ENCODE measurements at places on chromosomes 6 and 20. TPM values are rescaled to one million over a fixed set of nuclear protein-coding genes. Genes with fewer than 3 reads are reported as not detected.

DNA sequence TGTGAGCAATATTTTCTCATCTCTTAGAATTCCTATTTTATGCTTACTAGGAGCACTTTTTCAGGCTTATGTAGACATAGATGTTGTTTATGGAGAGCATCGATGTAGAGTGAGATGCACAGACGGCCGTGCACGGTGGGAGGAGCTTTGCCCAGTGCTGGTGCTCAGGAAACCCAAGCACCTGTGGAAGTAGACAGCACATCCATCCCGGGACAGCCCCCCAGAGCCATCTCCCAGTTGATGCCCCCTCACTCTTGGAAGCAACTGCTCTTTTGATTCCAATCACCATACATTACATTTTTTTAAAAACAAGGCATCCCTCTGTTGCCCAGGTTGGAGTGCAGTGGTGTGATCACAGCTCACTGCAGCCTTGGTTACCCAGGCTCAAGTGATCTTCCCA is 143.7 kb downstream of the SMOC2 start:
- no peak for DNase-seq

The KCNG1 gene
- 26.5 TPM for total RNA-seq

The CLPSL1 gene
- not detected for total RNA-seq

DNA sequence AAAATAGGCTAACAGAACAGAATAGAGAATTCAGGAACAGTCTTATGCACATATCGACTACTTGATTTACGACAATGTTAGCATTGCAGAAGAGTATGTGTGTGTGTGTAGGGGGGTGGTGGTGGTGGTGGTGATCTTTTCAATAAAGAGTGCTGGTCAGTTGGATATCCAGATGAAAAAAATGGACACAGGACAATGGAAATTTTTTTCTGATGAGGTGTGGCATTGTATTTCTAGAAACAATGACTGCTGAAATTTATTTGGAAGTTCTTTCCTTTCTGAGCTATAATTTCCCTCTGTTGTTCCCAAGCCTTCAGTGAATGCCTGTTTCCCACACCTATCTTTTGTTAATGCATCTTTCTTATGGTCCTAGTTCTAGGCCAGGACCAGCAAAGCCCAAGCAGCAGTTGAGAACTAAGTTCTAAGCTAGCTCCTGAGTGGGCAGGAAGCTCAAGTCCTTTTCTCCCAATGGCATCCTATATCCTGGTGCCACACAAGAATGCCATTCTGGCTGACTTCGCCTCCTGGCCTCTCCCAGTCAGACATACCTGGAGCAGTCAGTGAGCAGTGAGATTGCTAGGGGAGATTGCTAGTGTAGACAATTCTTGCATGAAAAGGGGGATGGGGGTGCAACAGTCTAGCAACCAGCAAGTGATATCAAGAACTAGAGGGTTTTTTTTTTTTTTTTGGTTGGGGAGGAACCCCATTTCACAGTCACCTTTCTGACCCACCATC is 1.2 kb upstream of the TOX2 start:
- DNase-seq: no peak

- no peak for DNase-seq
Observed at GRCh38 chr6:100959280-100959679, 78.2 kb upstream of the ASCC3 start.

The TFAP2B gene
- total RNA-seq: not detected

- DNase-seq: no peak
Observed at GRCh38 chr6:135866445-135867123, 15.1 kb downstream of the PDE7B start.

DNA sequence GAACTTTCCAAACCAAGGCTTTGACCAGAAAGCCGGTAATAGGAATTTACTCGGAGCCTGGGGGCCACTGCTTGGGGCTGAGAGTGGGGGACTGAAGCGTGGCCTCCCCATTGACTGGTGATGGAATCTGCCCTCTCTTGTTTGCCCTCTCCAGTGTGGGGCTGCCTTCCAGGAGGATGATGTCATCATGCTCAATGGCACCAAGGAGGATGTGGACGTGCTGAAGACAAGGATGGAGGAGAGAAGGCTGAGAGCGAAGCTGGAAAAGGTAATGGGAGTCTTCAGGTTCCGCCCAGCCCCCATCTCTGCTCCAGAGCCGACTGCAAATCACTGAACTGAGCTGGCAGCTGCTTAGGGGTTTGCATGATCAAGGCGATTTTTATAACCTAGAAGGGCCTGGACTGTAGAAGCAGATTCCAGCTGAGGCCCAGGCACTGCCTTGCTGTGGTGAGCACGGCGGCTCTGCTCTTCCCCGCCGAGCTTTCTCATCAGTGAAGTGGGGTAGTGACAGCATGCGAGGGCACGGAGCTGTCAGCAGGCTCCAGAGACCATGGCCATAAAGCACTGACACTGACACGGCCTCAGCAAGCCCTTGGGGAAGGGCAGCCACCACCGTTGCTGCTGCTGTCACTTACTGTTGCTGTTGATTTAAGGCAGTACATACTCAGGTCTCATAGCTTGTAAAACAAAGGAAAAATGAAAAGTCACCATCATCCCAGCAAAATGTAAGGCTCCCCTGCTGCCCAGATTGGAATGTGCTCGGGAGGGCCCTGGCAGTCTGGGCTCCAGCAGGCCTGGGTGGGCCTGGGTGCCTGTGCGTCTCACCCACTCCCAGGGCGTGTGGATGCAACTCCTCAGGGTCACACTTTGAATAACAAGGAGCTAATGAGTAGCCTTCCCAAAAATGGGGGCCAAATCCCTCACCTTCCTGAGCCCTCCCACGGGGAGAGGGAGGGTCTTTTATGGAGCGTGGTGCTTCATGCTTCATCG is 11.1 kb upstream of the FAM209A start:
- peak; percentile 6 for DNase-seq

- DNase-seq: no peak
Observed at GRCh38 chr6:19789100-19789803, 47.9 kb upstream of the ID4 start.

GRCh38 chr6:136969433-136969832 is 47.3 kb downstream of the SLC35D3 start:
- DNase-seq: no peak

- no peak for DNase-seq
Observed at GRCh38 chr20:31653561-31653960, 15.8 kb downstream of the COX4I2 start.

DNA sequence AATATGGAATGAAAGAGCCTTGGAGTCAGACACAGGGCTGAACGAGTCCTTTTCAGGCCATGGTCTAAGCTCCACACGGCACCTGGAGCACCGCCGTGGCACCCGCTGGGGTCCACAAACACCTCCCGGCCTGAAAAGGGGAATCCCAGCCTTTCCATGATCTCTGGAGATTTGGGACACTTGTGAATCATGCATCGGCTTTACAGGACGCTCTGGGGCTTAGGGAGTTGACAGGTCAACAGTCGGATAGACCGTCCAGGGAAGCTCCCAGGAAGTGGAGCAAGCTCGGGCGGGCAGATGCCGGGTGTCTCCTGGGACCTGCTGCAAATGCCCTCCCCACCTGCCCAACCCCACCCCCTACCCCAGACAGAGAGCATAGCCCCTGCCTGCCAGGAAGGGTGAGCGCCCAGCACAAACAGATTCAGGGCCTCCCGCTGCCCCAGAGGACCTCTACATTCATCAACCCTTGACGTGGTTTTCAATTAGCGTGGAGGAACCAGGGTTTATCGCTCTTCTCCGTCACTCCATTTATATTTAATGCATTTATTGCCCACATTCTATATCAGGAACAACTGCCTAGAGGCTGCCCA is 53.6 kb downstream of the YTHDF1 start:
- no peak for DNase-seq

The PLTP gene
- total RNA-seq: 132 TPM

DNA sequence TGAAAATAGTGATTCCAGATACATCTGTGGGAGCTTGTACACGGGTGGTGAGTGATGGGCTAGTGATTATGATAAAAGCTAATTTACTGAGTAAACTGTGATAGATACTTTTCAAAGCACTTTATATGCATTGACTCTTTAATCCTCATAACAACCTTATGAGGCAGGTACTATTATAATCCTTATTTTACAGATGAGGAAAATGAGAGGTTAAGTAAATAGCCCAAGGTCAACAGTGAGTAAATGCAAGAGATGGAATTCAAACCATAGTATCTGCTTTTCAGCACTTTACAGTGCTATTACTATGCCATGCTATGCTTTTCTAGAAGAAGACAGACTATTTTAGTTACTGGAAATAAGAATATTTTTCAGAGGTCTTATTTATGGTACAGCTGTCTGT is 320.9 kb upstream of the CITED2 start:
- DNase-seq: no peak

GRCh38 chr6:157885211-157885788 is 62.3 kb downstream of the SNX9 start:
- DNase-seq: no peak

- DNase-seq: no peak
Observed at GRCh38 chr20:10276878-10277580, 58.4 kb downstream of the SNAP25 start.

The NRSN1 gene
- not detected for total RNA-seq

DNA sequence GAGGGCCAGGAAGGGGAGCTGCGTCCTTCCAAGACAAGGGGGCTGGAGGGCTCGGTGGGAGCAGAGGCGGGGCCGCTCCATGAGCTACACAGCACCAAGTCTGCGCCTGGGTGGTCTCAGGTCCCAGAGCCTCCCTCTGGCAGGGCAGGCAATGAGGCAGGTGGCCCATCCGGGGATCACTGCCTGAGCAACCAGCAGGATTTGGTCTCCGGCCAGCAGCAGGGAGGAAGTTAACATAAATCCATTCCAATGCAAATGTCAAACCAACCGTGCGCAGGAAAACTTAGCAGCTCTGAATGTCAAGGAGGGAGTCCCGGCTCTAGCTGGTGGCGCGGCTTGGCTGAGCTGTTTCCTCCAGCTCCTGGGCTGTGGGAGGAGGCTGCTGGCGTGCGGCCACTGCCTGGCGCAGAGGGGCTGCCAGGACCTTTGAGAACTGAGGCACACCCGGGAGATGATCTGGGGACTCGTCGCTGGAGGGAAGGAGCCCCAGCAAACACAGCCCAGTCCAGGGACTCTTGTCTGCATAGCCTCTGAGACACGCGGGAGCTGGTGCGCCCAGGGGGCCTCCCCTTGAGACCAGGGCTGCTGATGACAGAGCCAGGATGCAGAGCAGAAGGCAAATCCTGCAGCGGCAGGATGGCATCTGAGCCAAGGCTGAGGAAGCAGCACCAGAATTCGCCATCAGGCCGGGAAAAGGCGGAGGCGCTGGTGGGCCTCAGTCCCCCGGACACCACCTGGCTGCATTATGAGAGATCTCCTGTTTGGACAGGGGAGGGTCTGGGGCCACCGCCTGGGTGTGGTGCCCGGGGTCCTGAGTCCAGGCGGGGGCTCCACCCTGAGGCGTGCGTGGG is 33.1 kb upstream of the CHRNA4 start:
- DNase-seq: peak; percentile 9

- peak; percentile 93 for DNase-seq
Observed at GRCh38 chr6:13395272-13396237, 67.2 kb upstream of the TBC1D7 start.

DNA sequence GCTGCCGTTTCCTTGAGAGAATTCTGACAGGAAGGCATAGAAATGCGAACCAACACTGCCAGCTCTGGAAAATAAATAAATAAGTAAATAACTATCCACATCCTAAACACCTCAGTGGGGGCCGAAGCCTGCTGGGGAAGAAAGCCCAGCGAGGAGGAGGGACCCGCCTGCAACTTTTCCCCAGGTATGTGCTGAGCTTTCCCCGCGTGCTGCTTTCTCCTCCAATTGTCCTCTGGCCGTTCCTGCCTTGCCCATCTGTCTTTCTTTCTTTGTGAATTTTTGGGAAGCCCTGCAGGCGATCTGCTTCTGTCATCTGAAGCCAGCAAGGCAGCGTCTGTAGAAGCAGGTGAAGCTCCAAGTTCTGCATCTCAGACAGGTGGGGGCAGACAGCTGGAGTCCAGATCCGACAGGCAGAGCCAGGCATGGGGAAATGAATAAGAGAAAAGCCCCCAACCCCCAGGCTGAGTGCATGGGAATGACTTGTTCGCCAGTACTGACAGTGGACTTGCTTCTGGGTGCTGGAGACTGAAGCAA is 49.2 kb upstream of the IL17A start:
- DNase-seq: no peak

GRCh38 chr6:158769234-158769770 is 49.9 kb downstream of the EZR start:
- DNase-seq: no peak

GRCh38 chr20:3716195-3716834 is 3.9 kb upstream of the SIGLEC1 start:
- peak; percentile 55 for DNase-seq

The SMLR1 gene
- total RNA-seq: not detected

GRCh38 chr6:128886706-128887105 is 3.8 kb downstream of the LAMA2 start:
- DNase-seq: no peak

DNA sequence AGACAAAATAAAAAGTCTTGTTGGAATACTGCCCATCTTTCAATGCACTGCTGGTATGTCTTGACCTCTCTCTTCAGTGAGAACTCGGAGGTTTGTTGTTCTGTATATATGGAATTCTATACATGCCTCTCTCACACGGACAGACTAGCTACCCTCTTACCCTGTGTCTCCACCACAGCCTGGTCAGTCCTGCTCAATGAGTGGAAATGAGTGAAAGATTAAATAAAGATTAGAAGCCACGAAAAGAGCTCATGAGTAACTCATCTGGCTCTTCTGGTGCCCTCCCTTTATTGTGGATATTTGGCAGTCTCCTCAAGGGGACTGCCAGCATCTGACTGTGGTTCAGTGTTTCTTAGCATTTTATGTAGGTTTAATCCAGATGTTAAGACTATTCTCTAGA is 262.8 kb upstream of the MAP3K7 start:
- no peak for DNase-seq

- DNase-seq: no peak
Observed at GRCh38 chr20:3995067-3995748, 20.1 kb downstream of the RNF24 start.

DNA sequence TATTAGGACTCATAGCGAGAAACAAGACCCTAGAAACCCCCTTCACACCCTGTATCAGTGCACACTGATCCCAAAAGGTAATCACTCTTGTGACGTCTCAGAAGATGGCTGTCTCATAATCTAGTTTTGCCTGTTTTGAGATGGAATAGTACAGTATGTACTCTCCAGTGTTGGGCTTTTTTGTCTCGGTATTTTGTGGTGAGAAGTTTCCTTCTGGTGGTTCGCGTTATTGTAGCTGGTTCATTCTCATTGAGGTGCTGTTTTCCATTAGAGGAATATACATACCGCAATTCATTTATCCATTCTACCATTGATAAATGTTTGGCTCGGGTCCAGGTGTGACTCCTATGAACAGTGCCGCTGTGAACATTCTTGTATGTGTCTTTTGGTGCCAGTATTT is 27.9 kb upstream of the MAP3K4 start:
- DNase-seq: no peak
